ENCODE measurements at places on chromosomes 16 and 17.

GRCh38 chr16:707062-707538 is 1.5 kb upstream of the FBXL16 start:
- DNase-seq = no peak

GRCh38 chr17:4170639-4171280 is 27.8 kb downstream of the CYB5D2 start:
- no peak for DNase-seq

DNA sequence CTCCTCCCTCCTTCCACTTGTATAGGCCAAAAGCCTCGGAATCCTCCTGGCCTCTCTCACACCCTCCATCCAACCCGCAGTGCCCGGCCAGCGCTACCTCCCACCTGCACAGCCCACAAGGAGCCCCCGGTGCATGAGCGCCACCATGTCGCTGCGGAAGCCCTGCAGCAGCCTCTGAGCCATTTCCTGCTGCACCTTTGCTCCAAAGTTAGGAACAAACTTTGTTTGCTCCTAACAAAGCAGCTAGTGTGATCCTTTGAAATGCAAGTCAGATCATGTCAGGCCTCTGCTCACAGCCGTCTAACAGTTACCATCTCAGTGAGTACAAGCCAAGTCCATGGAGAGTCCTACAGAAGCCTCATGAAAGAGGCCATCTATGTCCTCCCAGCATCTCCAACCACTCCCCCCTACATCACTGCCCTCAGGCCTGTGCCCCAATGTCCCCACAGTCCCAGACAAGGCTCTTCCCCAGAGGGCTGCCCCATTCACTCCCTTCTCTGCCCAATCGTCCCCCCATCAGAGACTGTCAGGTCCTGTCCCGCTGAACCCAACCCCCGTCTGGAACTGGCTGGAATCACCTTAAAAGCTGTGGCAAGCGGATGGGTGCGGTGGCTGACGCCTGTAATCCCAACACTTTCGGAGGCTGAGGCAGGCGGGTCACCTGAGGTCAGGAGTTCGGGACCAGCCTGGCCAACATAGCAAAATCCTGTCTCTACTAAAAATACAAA is 7.5 kb downstream of the DCAKD start:
- no peak for DNase-seq

DNA sequence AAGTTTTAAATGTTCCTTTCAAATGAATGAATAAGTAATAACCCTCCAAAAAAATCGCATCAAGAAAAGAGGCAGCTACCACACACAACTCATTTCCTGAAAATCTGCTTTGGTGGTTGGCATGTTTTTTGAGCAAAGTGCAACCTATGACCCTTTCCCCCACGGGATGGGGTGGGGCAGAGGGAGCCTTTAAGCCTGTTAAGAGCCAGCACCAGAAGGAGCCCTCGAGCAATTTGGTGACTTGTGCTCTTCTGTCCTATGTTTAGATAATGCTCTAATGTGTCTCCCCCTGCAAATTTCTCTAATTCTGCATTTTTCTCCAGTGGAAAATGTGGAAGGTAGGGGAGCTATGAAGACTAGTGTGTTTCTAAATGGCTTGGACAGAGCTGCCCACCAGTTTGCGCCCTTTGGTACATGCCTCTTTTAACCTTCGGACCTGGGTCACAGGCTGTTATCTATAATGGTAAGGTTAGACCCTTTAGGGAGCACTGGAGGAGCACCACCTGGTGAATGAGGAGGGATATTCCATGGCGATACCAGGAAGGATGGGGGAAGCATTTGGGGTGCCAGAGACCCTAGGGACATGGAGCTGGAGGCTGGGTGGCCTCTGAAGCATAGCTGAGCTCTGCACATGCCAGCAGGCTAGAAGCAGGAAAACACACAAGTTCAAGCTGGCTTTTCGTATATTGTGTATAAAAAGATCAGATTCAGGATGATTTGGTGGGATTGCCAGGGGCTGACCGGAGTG is 1.6 kb downstream of the PYCARD start:
- DNase-seq = peak; percentile 85

GRCh38 chr17:64064331-64064730 is 43.9 kb upstream of the ICAM2 start:
- DNase-seq = no peak

DNA sequence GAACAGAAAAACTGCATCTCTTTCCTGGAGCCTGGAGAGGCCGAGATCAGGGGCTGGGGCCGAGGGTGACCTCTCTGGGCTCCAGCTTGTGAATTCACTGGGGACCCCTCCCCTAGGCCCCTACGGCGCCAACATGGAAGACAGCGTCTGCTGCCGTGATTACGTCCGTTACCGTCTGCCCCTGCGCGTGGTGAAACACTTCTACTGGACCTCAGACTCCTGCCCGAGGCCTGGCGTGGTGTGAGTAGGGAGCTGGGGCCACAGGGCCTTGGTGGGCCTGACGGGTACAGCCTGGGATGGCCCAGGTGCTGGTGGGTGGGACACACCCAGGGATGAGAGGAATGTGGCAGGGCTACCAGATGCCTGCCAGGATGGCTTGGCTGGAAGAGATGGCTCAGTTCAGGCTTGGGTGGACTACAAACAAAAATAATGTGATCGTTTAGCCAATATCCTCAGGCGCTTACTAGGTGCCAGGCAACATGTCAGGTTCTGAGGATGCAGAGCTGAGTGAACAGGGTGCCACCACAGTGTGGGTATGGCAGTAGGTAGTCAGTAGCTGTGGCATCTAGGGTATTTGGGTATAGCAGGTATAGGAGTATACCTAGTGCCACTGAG is 1.8 kb downstream of the CCL22 start:
- DNase-seq = no peak

DNA sequence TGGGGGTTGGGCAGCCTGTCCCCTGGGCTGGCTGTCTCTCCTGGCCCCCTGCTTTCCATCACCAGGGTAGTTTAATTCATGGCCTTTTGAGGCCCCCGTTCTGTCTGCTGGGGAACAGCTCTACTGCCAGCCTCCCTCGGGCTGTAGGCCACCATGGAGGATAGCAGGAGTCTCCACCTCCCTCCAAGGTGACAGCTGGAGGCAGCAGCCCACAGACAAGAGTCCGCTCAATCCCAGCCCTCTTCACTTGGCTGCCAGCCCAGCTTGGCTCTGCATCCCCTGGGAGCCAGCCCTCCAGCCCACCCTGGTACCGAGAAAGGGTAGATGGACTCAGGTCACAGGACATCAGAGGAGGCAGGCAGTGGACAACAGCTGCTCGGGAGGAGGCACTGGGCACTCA is 194.6 kb upstream of the SDK2 start:
- no peak for DNase-seq

GRCh38 chr16:86668136-86668910 is 90.0 kb downstream of the FOXL1 start:
- no peak for DNase-seq

DNA sequence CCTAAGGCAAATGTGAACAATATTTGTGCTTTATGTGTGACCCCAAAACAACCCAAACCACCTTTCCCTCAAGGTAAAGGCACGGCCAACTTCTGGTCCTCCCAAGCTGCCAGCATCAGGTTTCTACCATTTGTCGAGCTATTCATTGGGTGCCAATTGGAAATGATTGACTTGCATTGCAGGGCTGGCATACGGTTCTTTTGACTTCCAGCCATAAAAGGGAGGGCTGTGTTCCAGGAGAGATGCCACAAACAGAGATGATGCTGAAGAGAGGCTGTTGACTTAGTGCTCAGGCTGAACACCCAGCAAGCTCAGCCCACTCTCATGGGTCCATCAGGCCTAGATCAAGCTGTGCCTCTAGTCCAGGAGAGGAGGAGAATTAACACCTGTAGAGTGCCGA is 252.4 kb downstream of the GRIN2A start:
- DNase-seq = no peak

DNA sequence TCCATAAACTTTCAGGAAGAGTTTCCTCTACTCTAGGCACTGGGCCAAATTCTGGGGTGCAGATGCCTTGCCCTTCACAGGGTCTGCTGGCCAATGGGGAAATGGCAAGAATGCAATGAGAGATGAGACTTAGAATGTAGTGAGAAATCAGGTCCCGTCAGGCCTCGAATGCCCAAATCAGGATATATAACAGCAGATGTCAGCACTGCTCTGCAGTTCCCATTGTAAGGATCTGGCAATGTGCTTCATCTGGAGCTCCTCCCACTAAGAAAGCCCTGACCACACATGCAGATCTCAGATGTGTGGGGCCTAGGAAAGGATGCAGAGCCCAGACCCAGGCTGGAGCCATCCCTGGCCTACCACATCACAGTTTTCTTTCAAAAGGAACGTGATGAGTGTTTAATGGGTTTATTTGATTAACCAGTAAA is 13.9 kb upstream of the LPCAT2 start:
- DNase-seq = peak; percentile 54

DNA sequence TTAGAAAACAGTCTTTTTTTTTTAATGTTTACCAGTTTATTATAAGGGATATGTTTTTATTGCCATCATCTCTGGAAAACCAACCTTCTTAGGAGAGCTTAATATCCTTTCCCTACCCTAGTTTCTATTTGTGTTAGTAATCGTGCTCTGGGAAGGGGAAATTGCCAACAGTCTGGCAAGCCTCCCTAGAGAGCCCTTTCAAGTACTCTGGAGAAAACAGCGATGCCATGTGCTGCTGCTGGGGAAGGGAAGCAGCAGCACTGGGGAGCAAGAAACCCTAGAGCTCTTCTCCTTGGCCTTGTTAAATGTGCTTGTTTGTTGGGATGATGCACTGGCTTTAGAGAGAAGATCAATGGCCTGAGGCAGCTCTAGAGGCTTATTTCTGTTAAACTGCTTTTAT is 10.3 kb downstream of the RETREG3 start:
- DNase-seq = no peak

DNA sequence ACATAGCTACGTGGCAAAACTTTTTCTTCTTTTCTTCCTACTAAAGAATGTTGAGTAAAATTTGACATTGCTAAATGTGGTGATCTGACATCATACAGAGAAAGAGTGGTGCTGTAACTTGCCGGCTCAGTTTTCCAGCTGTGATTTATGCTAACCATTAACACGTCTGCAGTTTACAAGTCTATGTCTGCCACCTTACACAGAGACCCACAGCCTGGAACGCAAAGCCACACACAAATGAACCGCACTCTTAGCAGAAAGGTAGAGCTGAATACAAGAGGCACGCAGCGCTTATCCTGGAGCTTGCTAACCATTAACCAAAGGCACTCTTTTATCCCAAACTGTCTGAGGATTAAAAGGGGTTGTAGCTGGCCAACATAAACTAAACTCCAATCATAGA is 31.9 kb downstream of the CACNG1 start:
- DNase-seq = no peak

DNA sequence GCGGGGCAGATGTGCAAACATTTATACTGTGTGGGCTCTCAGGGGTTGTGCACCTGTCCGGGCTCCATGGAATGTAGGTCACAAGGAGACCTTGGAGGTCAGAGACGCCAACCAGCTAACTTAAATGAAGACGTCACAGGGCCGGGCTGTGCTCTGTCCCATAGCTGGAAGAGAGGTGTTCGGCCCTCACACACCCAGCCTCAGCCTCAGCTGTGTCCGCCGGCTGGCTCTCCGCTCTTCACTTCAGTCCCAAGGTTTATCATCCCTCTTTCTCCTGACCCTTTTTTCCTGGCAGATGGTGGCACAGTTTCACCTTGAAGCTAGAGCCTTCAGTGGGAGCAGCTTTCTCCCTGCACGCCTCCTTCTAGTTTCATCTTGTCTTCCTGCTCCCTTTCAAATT is 6.0 kb upstream of the RBFOX3 start:
- DNase-seq = no peak

- peak; percentile 83 for DNase-seq
Measured at GRCh38 chr16:85025781-85026653, 1.6 kb upstream of the KIAA0513 start.

- DNase-seq = peak; percentile 98
Measured at GRCh38 chr17:68497885-68498319, 14.3 kb upstream of the PRKAR1A start.

- DNase-seq = no peak
Measured at GRCh38 chr16:89024546-89025060, 47.6 kb upstream of the CBFA2T3 start.
